Esophagus (tissue), 2 donors: ENCODE measurements at places on chromosomes 7 and 10. TPM values are rescaled to one million over a fixed set of nuclear protein-coding genes. Genes with fewer than 3 reads are reported as not detected.

The TRIM50 gene
- polyA plus RNA-seq: not detected

The C10orf62 gene
- polyA plus RNA-seq: not detected

The DOCK1 gene
- 11.4 TPM for polyA plus RNA-seq

The TRIM73 gene
- 1.5 TPM for polyA plus RNA-seq

The JAZF1 gene
- 1.6 TPM for polyA plus RNA-seq

The TTYH3 gene
- polyA plus RNA-seq: 3.5 TPM

The FOXI2 gene
- polyA plus RNA-seq: 0.84 TPM

The NOM1 gene
- polyA plus RNA-seq: 7.0 TPM

The C10orf88 gene
- 3.1 TPM for polyA plus RNA-seq

The PTN gene
- polyA plus RNA-seq: 88.2 TPM

The BLNK gene
- 46.8 TPM for polyA plus RNA-seq

The HABP2 gene
- polyA plus RNA-seq: not detected

The AQP1 gene
- 28.9 TPM for polyA plus RNA-seq

The HOXA10 gene
- polyA plus RNA-seq: 0.09 TPM

The STAM gene
- polyA plus RNA-seq: 7.9 TPM

The CCL24 gene
- polyA plus RNA-seq: not detected

The MSMB gene
- polyA plus RNA-seq: 0.59 TPM
